ENCODE measurements at places on chromosomes 6 and 20.
A peak's percentile ranks its signal among the peaks of the same experiment; 100 is the strongest.

DNA sequence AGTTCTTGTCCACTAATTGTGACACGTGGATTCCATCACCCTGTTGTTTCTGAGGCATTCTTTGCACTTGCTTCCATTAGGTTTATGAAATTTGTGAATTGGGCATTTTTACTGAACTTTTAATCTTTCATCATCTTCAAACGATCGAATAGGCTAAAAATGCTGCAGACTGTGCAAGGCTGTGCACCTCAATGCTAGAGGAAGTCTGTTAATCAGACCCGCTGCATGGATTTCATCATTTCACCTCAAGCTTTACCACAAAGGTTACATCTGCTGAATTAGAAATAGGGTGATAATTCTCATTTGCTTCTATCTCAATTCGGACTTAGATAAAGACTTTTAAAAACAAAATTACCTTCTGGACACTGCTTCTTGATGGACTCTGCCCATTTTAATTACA is 27.8 kb upstream of the F13A1 start:
- no peak for DNase-seq

DNA sequence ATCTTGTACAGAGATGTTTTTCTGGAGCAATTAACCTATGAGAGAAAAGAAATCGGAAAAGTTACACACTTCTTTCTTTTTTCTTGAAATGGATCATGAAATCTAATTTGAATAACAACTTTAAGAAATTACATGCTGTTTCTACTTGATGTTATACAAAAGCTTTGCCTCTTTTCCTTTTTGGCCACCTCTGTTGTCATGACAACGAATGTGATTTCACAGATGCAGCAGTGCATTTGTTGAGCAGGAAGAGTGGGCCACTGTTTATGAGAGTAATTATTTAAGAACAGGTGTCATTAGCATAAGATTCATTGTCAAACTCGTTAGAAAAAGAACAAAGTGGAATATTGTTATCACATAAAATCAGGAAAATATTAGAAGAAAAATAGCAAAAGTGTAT is 148.3 kb upstream of the IMPG1 start:
- no peak for DNase-seq

DNA sequence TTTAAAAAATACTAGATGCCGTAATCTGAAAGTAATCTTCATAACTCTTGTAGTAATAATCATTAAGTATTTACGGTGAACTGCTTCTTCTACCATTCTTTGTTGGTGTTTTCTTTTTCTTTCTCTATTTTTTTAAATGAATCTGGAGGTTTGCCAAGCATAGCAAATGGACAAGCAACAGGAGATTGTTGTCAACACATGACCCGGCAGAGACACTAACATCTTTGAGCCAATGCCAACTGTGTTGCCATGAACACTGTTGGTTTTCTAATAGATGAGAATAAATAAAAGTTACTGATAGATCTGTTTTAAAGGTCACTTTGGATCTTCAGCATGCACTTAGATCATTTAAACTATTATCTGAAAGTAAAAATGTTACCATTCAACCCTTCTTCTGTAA is 523.6 kb upstream of the EYS start:
- DNase-seq, result no peak

DNA sequence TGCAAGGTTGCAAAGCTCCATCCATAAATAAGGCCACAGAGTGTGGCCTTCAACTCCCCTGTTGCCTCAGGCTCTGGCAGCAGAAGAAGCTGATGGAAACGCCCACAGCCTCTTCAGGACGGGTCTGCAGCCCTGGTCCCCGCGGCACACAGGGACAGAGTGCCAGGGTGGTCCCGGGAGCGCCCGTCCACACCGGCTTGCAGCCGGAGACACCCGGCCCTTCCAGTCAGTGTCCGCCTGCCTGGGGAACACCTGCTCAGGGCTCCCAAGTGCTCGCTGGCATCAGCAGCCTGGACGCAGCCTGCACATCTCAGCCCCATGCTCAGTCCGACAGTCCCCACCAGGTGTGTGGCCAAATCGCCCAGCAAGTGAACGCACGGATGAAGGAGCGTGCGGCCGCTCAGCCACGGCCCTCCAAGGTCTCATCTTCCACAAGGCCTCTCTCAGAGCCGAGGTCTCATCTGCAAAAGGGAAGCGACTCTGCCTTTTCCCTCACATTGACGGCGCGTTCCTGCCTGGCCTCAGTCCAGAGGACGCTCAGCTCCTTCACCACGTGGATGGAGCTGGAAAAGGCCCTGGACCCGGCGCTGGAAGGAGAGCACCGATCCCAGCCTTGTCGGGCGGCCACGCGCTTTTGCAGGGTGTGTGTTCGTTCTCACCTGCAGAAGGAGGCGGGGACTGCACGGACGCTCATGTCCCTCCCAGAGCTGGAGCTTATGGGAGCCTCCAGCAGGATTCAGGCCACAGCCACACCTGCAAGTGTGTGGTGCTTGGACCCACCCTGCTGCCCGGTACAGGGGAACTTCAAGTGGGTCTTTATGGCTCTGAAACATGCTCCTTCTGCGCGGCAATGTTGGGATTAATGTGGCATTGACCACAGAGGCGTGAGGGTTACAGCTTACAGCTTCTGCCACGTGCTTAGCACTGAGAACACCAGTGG is 180.4 kb downstream of the DLL1 start:
- DNase-seq, result peak; percentile 19

- DNase-seq, result no peak
Measured at GRCh38 chr20:51303731-51304670, 238.5 kb downstream of the NFATC2 start.

- DNase-seq, result no peak
Measured at GRCh38 chr6:158226655-158227512, 58.7 kb downstream of the GTF2H5 start.
